ENCODE measurements at places on chromosomes 12 and 14. TPM values are rescaled to one million over a fixed set of nuclear protein-coding genes. Genes with fewer than 3 reads are reported as not detected.

DNA sequence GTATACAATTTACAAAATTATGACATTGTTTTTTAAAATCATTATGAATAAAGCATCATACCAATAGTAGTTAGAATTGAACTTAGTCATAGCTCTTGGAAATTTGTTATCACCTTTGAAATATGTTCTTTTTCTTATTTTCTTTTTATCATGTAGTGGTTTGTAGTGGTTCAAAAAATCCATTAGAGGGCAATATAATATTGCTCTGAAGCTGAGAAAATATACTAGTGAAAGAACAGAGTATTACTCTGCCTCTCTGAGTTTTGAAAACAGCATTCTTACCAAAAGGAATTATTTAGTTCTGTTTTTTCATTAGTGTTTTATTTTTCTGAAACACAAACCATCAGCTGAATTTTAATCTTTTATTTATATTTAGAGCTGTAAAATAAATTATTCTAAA lies 76.2 kb downstream of the PDZRN4 start:
- H3K36me3 ChIP-seq: no peaks in the 10 kb centered on the region
- no peaks in the 10 kb centered on the region for H3K27me3 ChIP-seq
- no peak for DNase-seq
- no peaks in the 10 kb centered on the region for H3K4me1 ChIP-seq
- H3K4me3 ChIP-seq: no peak overlapping the region

- H3K4me3 ChIP-seq: no peak overlapping the region
- no peaks in the 10 kb centered on the region for H3K4me1 ChIP-seq
- no peak overlapping the region for H3K27ac ChIP-seq
- no peak for DNase-seq
- H3K27me3 ChIP-seq: no peaks in the 10 kb centered on the region
- no peaks in the 10 kb centered on the region for H3K36me3 ChIP-seq
These were observed 168.2 kb downstream of the SUDS3 start for GRCh38 chr12:118544569-118544968.

DNA sequence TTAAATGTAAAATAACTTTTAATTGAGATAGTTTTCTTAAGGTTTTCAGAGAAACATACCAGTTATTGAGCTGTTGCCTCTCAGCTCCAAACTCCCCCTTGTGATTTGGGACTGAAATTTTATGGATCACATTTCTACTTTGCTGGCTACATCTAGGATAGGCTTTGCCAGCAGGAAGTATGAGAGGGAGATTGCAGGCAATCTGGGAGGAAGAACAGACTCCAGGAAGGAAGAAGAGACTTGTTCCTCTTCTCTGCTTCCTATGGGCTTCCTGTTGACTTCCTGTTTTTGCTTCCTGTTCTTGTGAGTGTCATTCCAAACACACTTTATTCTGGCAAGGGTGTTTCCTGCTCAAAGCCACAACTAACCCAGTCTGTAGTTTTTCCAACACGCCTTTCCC lies 312.9 kb downstream of the ITPR2 start:
- DNase-seq: no peak
- H3K27me3 ChIP-seq: no peaks in the 10 kb centered on the region
- H3K36me3 ChIP-seq: no peaks in the 10 kb centered on the region
- H3K27ac ChIP-seq: no peak overlapping the region

- no peak overlapping the region for H3K4me3 ChIP-seq
- H3K4me1 ChIP-seq: no peaks in the 10 kb centered on the region
- DNase-seq: no peak
These were observed 56.8 kb upstream of the FOXG1 start for GRCh38 chr14:28709571-28710305.

GRCh38 chr14:22556021-22556989 lies 32.7 kb downstream of the DAD1 start:
- no peaks in the 10 kb centered on the region for H3K27me3 ChIP-seq
- H3K4me3 ChIP-seq: peak overlapping the region; percentile 65

ENTPD5 gene
- 9.5 TPM for total RNA-seq

KIF26A gene
- 0.59 TPM for total RNA-seq

C1RL gene
- total RNA-seq: 24.3 TPM
